NCI-H82 (cell line): ENCODE measurements at places on chromosomes 12 and 14.

GRCh38 chr14:45246151-45246550, 6.9 kb downstream of the MIS18BP1 start:
- no peak for DNase-seq

DNA sequence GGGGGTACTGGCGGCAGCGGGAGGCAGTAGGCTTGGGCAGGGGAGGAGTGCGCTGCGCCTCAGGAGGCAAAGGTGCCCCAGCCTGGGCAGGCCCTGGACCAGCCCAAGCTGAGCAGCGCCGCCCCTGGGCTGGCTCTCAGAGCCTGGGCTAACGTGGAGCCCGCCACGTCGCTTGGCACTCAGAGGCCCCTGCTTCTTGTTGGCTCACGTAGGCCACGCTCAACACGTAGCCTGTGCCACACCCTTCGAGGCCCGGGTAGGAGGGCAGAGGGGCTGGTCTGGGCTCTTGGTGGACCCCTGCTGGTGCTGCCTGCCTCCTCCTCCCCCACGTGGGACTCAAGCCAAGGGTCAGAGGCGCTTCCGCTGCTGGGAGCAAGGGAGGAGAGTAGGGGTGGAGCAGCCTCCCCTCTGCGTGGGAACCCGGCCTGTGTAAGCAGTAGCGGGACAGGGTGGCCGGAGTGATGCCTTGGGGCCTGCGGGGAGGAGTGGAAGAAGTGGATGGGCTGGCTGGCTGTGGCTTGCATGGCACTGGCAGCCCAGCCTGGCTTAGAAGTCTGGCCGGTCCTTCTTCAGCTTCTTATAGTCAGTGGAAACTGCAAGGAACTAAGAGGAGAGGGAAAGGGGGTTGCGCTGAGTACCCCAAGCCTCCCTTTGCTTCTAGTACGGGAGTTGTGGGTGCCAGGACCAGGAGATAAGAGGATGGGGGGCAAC, 5.7 kb downstream of the SHMT2 start:
- DNase-seq: peak; percentile 63

- DNase-seq: no peak
Measured at GRCh38 chr14:91406982-91407381, 10.6 kb downstream of the CCDC88C start.

GRCh38 chr12:12724421-12725085, 7.4 kb downstream of the CDKN1B start:
- peak; percentile 65 for DNase-seq

DNA sequence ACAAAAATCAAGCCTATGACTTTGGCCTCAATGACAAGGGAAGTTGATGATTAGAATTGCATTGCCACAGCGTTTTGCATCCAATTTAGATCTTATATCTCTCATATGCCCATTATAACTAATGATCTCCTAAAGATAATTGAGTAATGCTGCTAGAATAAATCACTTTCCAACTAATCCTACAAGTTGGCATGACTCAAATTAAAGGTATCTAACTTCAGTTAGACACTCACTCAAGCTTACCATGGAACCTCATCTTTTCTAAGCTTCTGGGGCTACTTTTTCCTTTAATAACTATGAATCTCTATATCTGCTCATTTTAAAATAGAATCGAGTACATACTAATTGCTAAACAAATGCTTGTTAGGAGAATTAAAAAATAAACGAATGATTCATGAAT, 427.8 kb downstream of the BTG1 start:
- peak; percentile 32 for DNase-seq

- peak; percentile 44 for DNase-seq
Measured at GRCh38 chr12:76421046-76421445, 72.8 kb upstream of the BBS10 start.

GRCh38 chr12:92080911-92081285, 64.7 kb downstream of the BTG1 start:
- no peak for DNase-seq

DNA sequence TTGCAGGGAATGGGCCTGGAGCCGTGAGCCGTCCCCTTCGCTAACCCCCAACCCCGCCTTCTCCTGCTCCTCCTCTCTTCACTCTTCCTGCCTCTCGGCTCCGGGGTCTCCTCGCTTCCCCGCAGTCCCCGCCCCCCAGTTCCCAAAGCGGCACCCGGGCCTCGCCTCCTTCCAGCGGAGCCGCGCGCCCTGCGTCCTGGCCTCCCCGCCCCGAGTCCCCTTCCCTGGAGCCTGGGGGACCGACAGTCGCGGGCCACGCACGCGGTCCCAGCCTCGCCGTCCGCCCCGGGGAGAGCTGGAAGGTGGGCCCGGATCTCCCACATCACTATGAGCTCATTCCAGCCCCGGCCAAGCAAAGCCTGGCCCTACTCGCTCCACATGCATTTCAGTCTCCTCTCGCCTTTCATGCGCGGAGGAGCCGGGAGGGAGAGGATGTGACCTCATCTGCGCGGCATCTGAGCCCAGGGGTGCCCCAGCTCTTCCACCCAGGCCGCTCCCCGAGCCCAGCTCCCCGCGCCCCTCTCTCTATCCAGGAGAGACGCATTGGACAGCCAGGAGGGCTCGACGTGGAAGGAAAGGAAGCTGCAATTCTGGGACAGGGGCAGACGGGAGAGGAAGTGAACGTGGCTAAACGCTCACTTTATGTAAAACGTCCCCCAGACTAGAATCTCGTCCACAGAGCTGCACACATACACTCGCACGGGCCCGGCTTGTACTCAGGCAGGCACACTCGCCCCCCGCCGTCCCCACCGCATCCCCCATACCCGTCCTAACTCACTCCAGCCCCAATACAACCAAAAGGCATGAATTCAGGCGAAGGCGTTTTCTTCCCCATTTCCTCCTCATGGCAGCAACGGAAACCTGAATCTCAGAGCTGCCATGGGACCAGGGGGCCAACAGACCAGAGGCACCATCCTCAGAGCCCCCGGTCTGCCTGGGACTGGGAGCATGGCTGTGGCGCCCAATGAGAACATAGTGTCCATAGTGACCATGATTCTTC, 108.7 kb upstream of the CCND2 start:
- DNase-seq: no peak

GRCh38 chr14:89027097-89027740, 202.8 kb downstream of the TTC8 start:
- peak; percentile 54 for DNase-seq

DNA sequence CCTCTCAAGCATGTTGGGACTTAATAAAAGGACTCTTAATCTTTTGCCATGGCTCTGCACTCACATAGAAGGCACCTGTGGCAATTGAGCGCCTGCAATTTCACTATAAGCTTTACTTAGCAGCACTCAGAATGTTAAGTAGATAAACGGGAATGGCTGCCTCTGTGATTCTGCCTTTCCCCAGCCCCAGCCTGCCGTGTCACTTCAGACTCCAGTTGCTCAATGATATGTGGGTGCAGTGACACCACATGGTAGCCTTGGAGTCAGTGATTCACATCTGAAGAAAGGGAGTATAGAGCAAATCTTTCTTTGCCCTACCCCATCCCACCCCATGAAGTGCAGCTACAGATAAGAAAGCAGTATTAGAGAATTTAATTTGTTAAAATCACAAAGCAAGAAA, 96.1 kb downstream of the ZFC3H1 start:
- peak; percentile 12 for DNase-seq

GRCh38 chr12:31557707-31558106, 33.2 kb downstream of the DENND5B start:
- DNase-seq: no peak

- no peak for DNase-seq
Measured at GRCh38 chr14:76196980-76197695, 45.4 kb downstream of the GPATCH2L start.

GRCh38 chr14:30251017-30251416, 307.9 kb upstream of the G2E3 start:
- DNase-seq: no peak
